ENCODE measurements at places on chromosomes 3 and 15. TPM values are rescaled to one million over a fixed set of nuclear protein-coding genes. Genes with fewer than 3 reads are reported as not detected.

Gene NANOGP8
- total RNA-seq = not detected

Gene USP50
- not detected for total RNA-seq

Gene NR1I2
- total RNA-seq = not detected

Gene BBS4
- total RNA-seq = 21.5 TPM

Gene NEDD4
- total RNA-seq = 47.4 TPM

Gene CSPG5
- 0.30 TPM for total RNA-seq

Gene LARP6
- total RNA-seq = 104 TPM

Gene HRH1
- total RNA-seq = 28.3 TPM

Gene OIP5
- total RNA-seq = 0.59 TPM

Gene ST8SIA2
- total RNA-seq = not detected

Gene NUTM1
- not detected for total RNA-seq

Gene ZNF860
- total RNA-seq = 0.59 TPM

Gene DZIP3
- 14.2 TPM for total RNA-seq

Gene SCAANT1
- not detected for total RNA-seq

Gene IQCF2
- not detected for total RNA-seq

Gene ONECUT1
- not detected for total RNA-seq

Gene SPESP1
- 6.0 TPM for total RNA-seq

Gene CCDC80
- 325 TPM for total RNA-seq

Gene TUBGCP5
- total RNA-seq = 35.9 TPM

Gene CIDEC
- total RNA-seq = 0.09 TPM

Gene DYNLT2B
- total RNA-seq = 5.9 TPM

Gene EIF2A
- 205 TPM for total RNA-seq

Gene CD96
- total RNA-seq = not detected

Gene FAM174B
- not detected for total RNA-seq
